ENCODE measurements at places on chromosomes 5 and 9.

GRCh38 chr5:93078082-93079038 is 502.7 kb downstream of the NR2F1-AS1 start:
- DNase-seq, result peak; percentile 99

GRCh38 chr5:140112685-140113179 is 1.2 kb upstream of the PURA start:
- DNase-seq, result peak; percentile 75

- DNase-seq, result no peak
Observed at GRCh38 chr9:86525182-86525581, 171.0 kb upstream of the TUT7 start.

GRCh38 chr5:58240322-58240721 is 219.6 kb downstream of the PLK2 start:
- DNase-seq, result peak; percentile 83

DNA sequence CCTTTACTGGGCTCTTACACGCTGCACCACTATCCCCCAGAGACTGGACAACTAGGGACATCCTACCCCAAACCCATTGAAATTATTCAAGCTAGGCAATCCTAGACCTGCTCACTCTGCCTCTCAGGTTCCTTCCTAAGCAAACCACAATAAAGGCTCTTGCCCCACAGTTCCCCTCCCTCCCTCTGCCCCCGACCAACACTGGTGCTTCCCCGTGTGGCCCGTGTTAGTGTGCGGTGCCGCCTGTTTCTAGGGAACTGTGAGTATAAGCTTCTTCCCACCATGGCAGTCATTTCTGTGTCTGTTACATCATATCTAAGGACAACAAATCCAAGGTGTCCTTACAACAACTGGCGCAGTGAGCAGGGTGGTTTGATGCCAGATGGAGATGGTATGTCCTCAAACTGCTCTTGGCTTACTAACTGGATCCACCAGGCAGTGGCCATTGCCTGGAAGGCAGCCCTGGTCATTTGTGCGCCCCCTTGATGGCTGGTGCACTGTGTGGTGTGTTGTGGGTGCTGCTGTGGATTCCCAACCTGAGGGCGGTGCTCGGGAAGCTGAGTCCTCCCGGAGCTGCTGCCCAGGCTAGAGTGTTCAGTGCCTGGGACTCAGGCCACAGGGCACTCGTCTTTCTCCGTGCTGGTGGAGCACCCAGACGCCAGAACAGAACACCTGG is 8.4 kb upstream of the MXD3 start:
- no peak for DNase-seq

- no peak for DNase-seq
Observed at GRCh38 chr5:107824821-107825220, 154.1 kb upstream of the EFNA5 start.

- peak; percentile 9 for DNase-seq
Observed at GRCh38 chr5:137164961-137165360, 334.2 kb downstream of the SPOCK1 start.

DNA sequence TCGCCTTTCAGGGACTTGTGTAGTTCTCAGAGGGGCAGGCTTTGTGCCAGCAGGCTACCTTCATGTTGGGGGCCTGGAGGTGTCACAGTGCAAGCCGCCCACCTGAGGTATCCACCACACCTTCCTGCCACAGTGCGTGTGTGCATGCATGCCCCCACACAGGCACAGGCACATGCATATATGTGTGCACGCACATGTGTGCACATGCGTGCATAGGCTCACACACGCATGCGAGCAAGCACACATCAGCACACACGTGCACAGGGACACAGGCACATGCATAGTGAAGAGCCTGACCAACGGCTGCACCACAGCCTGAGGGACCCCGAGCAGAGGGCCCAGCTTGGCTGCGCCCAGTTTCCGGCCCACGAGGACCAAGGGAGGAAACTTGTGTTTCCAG is 36.1 kb downstream of the IRX4 start:
- DNase-seq, result no peak

DNA sequence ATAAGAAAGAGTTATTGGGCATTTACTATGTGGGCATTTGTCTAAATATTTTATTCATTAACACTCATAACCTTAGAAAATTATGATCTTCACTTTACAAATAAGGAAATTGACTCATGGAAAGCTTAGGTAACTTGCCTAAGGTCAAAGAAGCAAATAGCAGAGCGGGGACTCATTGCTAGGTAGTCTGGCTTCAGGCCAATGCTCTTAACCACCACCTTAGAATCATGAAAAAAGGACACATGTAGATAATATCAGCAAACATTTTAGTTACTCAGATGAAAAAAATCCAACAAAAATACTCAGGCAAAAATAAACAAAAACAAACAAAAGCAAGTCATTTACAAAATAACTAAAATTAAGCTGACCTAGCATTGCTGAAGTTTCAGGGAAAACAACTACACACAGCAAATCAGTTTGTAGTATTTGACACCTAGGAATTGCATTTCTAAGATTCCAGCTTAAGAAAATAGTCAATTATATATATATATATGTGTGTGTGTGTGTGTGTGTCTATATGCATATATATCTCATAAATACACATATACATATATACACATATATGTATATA is 166.0 kb downstream of the HMHB1 start:
- DNase-seq, result no peak

- no peak for DNase-seq
Observed at GRCh38 chr9:81621785-81622259, 67.5 kb downstream of the TLE1 start.

GRCh38 chr5:1731091-1731639 is 68.5 kb downstream of the MRPL36 start:
- DNase-seq, result no peak

GRCh38 chr9:94799578-94800264 is 73.2 kb downstream of the AOPEP start:
- DNase-seq, result peak; percentile 75

DNA sequence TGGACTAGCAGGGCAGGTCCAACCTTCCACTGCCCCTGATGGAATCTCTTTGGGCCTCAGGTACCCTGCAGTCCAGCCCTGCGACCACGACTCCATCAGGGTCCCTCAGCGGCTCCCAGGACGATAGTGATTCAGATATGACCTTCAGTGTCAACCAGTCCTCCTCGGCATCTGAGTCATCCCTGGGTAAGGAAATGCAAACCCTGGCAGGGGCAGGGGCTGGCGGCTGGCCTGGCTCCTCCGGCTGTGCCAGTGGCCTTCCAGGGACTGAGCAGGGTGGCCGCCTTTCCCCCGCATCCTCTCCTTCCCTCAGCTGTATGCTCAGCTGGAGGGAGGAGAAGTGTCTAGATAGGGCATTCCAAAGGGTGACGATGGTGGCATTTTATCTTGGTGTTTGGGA is 45.0 kb downstream of the NEURL1B start:
- DNase-seq, result peak; percentile 52

DNA sequence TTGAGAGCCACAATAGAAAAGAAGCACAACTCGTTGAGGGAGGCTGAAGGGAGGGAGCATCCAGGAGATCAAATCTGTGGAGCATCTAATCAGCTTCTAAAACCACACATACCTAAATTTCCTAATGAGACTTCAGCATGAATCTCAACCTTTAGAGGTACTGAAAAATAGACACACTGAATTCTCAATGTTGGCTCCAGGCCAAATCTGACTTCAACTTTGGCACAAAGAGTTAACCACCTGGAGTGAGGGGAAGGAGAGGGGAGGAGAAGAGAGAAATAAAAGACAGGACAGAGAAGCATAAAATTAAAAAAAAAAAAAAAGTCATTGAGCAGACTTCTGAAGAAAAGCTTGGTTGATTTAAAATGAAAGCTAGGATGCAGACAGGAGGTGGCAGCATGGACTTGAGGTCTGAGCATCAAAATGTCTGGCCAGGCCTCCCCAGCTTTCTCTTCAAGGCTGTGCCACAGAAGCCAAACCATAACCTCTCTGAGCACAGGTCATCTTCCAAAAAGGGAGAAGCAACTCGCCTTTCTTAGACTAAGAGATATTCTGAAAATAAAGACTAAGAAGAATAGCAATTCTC is 205.6 kb downstream of the DENND1A start:
- DNase-seq, result peak; percentile 67

DNA sequence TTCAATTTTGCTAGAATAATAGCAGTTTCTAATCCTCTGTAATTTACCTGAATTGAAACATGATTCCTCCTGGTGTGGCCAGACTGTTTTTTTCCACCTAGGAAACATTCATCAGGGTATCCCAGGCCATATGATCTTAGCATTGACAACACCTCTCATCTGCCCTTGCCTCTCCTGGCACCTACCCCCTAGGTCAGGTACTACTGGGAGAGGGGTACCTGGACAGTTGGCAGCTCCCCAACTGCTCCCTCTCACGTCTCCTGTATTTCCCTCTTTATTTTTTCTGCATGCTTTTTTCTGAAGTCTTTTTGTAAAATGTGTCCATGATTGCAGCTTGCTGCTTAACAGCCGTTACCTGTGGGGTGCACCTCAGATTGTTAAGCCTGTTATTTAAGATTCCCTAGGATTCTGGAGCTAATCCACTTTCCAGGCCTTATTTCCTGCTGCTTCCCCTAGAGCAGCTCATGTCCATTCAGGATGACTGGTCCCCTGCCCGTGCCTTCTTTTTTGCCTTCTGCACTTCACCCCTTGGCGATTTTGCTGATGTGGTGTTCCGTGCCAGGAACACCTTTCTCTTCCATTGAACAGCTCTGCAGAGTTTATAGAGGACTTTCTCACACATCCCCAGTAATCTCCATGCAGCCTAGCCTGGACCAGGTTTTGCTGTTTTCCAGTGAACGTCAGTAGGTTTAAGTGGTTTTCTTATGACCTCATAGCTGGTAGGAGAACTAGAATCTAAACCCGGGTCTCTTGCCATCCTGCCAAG is 33.6 kb downstream of the SNX30 start:
- DNase-seq, result peak; percentile 42

GRCh38 chr9:68537616-68537880 is 3.1 kb downstream of the TMEM252 start:
- no peak for DNase-seq

DNA sequence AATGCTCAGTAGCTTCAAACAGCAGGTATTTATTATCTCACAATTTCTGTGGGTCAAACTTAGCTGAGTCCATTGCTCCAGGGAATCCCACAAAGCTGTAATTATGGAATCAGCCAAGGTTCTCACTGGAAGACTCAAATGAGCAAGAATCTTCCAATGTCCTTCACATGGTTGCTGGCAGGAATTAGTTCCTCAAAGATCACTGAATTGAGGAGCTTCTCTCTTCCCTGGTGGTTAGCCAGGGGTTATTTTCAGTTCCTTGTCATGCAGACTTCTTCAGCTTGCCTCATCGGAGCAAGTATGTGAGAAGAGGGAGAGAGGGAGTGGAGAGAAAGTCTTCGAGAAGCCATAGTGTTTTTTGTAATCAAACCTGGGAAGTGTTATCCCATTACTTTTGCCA is 2331.9 kb downstream of the MAT2B start:
- no peak for DNase-seq

DNA sequence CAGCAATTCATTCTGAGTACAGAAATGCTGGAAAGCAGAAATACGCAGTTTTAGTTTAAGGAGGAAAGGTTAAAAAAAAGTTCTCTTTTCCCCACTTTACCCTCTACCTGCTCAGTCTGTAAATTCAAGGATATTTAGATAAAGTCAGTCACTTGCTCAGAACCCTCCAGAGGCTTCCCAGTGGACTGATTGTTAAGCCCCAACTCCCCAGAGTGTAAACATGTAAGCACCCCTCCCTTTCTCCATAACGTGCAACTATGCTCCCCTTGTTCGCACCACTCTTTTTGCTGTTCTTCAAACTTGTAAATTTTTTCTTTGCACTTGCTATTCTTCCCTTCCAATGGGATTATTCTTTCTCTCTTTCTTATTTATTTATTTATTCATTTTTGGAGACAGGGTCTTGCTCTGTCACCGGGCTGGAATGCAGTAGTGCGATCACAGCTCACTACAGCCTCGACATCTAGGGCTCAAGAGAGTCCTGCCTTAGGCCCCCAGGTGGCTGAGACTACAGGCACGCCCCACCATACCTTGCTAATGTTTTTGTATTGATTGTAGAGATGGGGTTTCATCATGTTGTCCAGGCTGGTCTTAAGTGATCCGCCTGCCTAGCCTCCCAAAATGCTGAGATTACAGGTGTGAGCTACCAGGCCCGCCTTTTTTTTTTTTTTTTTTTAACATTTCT is 32.5 kb upstream of the ERBIN start:
- no peak for DNase-seq

- peak; percentile 82 for DNase-seq
Observed at GRCh38 chr5:179345433-179346321, at the start of gene ADAMTS2. Gene ADAMTS2 (minus strand): TSS chr5:179345461. CDS start chr5:179345328, 133 bp downstream.

DNA sequence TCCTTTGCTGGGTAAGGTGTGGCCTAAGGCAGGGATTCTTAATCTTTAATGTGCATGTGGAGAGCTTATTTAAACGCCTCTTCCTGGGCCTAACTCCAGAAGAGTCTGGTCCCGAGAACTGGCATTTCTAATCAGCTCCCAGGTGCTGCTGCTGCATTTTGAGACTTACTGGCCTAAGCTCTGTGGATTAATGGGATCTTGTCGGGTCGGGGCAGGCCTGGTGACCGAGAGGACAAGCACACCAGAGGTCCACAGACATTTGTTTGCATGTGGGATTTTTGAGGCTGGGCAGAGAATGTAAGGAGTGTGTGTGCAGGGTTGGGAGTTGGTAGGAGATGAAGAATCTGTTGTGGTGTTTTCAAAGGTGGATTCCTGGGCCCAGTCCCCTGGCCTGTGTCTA is 95.0 kb upstream of the DAP start:
- DNase-seq, result no peak

GRCh38 chr5:106303911-106304310 is 1366.8 kb downstream of the EFNA5 start:
- no peak for DNase-seq

- DNase-seq, result no peak
Observed at GRCh38 chr5:76386360-76386759, 16.7 kb upstream of the IQGAP2 start.

DNA sequence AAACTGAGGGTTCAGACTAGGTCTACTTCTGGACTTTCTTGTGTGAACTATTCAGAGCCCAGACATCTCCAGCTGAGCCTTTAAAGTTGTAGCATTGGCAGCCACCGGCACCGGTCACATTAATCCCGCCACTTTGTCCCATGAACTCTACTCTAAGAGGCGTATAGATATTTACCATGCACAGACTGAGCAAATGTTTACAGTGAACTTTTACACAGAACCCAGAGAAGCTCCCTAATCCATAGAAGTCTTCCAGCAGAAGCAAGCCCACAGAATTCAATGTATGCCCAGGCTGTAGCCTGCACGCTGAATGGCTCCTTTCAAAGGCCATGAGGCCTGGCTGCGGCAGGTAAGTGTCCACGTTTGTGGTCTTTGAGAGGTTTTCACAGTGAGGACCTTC is 466.9 kb downstream of the ENC1 start:
- DNase-seq, result no peak
